Epithelial cell of umbilical artery (primary cell): ENCODE measurements at places on chromosomes 16 and 17. TPM values are rescaled to one million over a fixed set of nuclear protein-coding genes. Genes with fewer than 3 reads are reported as not detected.

Gene CBX1
- total RNA-seq = 75.4 and 80.9 TPM in 2 replicates

Gene KCNJ16
- total RNA-seq = under 0.01 TPM in 2 replicates

Gene KRTAP1-5
- total RNA-seq = under 0.01 and 0.46 TPM in 2 replicates

Gene KRTAP9-4
- total RNA-seq = not detected in 2 replicates

Gene ERN2
- total RNA-seq = not detected in 2 replicates

Gene FNDC8
- not detected in 2 replicates for total RNA-seq

Gene CACNG4
- not detected in 2 replicates for total RNA-seq

Gene FOXC2
- total RNA-seq = 2.4 and 2.6 TPM in 2 replicates

Gene PPL
- under 0.01 and 0.46 TPM in 2 replicates for total RNA-seq

Gene PIRT
- not detected in 2 replicates for total RNA-seq

Gene MYO18A
- 8.1 and 21.1 TPM in 2 replicates for total RNA-seq

Gene ASGR2
- total RNA-seq = not detected in 2 replicates

Gene LAT
- total RNA-seq = 0.15 and 0.65 TPM in 2 replicates

Gene SSTR5
- not detected in 2 replicates for total RNA-seq

Gene NAE1
- total RNA-seq = 93.2 and 94.8 TPM in 2 replicates

Gene ARHGDIG
- total RNA-seq = 0.61 and 4.2 TPM in 2 replicates

Gene KRTAP17-1
- not detected in 2 replicates for total RNA-seq

Gene KRT25
- not detected in 2 replicates for total RNA-seq

Gene NPIPA2
- 0.32 and 2.1 TPM in 2 replicates for total RNA-seq

Gene AOC3
- under 0.01 and 0.15 TPM in 2 replicates for total RNA-seq

Gene HOXB5
- total RNA-seq = under 0.01 and 0.61 TPM in 2 replicates

Gene KRT17
- total RNA-seq = 0.32 and 0.61 TPM in 2 replicates

Gene KRTAP9-8
- not detected in 2 replicates for total RNA-seq

Gene KRT16
- 0.30 TPM in 1 of 2 replicates, not detected in the other for total RNA-seq

Gene HBQ1
- 0.61 and 3.9 TPM in 2 replicates for total RNA-seq

Gene PEMT
- total RNA-seq = 26.3 and 31.5 TPM in 2 replicates

Gene ASPA
- under 0.01 TPM in 1 of 2 replicates, not detected in the other for total RNA-seq

Gene TMEM220
- total RNA-seq = 0.46 and 2.6 TPM in 2 replicates

Gene EMP2
- total RNA-seq = 5.2 and 8.5 TPM in 2 replicates

Gene ICAM2
- 743 and 963 TPM in 2 replicates for total RNA-seq

Gene TSPAN10
- total RNA-seq = 0.32 and 0.46 TPM in 2 replicates

Gene TEX14
- total RNA-seq = under 0.01 TPM in 1 of 2 replicates, not detected in the other

Gene TEKT1
- total RNA-seq = not detected in 2 replicates

Gene HS3ST3A1
- 0.15 and 0.32 TPM in 2 replicates for total RNA-seq

Gene QPRT
- total RNA-seq = 0.32 and 1.4 TPM in 2 replicates

Gene IGF2BP1
- total RNA-seq = 9.4 and 10.0 TPM in 2 replicates

Gene TUBB3
- 96.8 and 319 TPM in 2 replicates for total RNA-seq

Gene KRTAP4-12
- total RNA-seq = not detected in 2 replicates

Gene C17orf75
- total RNA-seq = 16.6 and 22.0 TPM in 2 replicates

Gene STX1B
- under 0.01 TPM in 2 replicates for total RNA-seq

Gene SEC14L1
- total RNA-seq = 291 and 334 TPM in 2 replicates

Gene FKBP10
- 101 and 164 TPM in 2 replicates for total RNA-seq

Gene SHBG
- total RNA-seq = not detected in 2 replicates

Gene SLC12A4
- total RNA-seq = 36.4 and 40.0 TPM in 2 replicates

Gene CRISPLD2
- total RNA-seq = 0.32 and 0.61 TPM in 2 replicates

Gene ITGB3
- total RNA-seq = 33.7 and 68.9 TPM in 2 replicates

Gene TSPOAP1
- total RNA-seq = not detected in 2 replicates

Gene HID1
- 12.3 and 21.7 TPM in 2 replicates for total RNA-seq

Gene KRT20
- not detected in 2 replicates for total RNA-seq

Gene TBX21
- not detected in 2 replicates for total RNA-seq

Gene MAF
- under 0.01 and 0.61 TPM in 2 replicates for total RNA-seq

Gene ARL16
- 21.1 and 39.6 TPM in 2 replicates for total RNA-seq

Gene KRTAP2-2
- total RNA-seq = not detected in 2 replicates
